Activated CD4-positive, alpha-beta T cell treated with anti-CD3 and anti-CD28 coated beads for 24 hours (primary cell): ENCODE measurements at places on chromosomes 13 and 19.

DNA sequence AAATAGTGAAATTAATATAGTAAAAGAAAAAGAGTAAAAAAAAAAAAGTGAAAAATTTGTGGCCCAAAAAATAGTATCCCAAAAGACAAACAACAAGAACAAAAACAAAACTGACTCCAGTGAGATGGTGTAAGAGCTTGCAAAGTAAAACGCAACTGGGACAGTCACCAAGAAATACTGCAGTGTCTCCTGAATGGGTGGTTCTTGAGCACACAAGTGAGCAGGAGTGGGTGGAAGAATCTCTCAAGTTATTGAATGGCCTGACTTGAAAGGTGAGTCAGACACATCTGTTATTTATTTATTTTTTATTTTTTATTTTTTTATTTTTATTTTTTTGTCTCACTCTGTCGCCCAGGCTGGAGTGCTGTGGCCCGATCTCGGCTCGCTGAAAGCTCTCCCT, 1.9 kb downstream of the ZNF493 start:
- DNase-seq = no peak

DNA sequence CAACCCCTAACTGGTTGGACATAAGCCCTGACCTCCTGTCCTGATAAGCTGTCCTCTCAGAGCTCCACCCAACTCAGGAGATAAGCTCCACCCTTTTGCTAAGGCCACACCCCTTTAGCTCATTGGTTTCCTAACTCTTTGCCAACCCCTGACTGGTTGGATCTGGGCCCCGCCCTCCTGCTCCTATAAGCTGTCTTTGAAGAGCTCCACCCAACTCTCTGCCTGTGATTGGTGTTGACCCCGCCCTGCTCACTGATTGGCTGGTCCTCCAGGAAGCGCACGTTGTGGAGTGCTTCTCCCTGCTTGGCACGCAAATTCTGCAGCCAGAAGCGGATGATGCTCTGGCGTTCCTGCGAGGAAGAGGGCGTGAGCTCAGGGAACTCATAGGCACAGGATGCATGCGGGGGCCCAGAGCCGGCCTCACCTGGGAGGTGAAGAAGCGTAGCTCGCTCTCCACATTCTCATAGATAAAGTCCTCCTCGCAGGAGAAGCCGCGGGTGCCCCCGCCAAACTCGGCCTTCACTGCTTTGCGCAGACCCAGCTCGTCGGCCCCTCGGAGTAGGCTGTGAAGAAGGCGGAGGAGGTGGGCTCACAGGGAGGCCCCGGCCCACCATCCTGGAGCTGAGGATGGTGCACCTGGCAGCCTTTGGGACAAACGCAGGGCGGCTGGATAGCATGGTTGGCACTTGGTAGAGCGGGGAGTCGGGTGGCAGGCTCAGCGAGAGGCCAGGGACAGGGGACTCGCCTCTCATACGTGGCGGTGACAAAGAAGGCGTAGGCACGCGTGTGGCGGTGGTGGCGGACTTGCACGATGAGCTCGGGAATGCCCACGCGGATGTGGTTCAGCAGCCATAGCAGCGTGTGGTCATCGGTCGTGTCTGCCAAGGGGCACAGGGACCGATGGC, 1.7 kb downstream of the ANO8 start:
- DNase-seq = no peak

DNA sequence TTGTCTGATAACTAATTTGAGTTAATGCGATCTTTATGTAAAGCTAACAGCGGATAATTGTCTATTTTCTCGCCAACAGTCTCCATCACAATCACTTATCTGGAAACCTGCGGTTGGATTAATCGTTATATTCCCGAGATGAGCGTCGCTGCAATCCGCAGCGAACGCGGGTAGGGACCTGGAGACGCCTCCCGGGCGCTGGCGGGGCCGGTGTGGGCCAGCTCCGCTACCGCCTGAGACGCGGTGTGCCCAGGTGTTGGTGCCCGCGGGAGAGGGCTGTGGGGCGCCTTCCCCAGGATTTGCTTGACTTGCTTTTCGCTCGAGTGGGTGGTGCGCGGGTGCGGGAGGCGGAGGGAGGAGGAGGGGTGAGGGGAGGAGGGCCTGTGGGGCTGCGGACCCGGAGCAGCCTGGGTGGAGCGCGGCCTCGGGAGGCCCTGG, 38.3 kb downstream of the SOX1 start:
- DNase-seq = no peak

DNA sequence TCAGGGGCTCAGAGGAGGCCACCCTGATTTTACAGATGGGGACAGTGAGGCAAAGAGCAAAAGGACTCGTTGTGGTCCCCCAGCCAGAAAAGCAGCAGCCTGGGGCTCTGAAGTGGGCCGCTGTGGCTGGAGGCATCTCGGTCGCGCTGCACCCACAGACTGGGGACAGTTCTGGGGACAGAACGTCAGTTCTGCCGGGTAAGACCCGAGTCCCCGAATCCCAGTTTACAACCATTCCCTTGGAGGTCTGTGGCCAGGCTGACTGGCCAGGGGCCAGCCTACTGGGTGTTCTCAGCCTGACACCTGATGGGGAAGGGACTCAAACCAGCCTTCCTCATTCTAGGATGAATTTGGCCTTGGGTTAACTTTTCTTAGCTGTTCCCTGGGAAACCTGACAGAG, 14.1 kb downstream of the SUGP1 start:
- no peak for DNase-seq

GRCh38 chr13:93818345-93818744, 591.7 kb downstream of the GPC6 start:
- no peak for DNase-seq

DNA sequence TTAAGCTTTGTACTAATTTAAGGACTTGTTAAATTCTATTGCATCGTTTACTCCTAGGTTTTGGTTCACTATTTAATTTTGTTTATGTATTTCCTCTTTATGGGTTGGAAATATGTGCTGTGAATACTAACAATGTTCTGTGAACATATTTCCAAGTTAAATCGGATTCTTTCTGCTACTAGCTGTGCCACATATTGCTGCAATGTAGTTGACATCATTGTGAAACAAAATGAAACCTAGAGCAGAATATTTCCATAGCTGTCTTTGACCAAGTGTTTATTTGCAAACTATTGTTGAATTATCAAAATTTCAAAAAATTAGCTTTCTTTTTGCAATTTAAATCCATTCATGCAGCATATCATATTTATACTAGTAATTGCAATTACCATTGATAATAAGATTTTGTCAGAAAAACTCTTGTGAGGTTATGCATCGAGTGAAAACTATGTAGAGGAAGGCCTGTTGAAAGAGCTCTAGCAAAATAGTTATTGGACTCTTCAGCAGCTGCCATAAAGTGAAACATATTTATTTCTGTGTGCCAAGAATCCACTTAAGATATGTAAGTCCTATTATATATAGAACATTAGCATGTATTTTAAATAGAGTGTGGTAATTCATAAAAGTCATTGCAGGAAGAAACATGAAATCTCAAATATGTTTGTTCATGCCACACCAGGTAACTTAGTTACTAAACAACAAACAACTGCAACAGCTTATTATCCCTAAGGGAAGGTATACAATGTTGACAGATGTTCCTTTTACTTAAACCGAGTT, 575.1 kb downstream of the SLITRK6 start:
- DNase-seq = no peak

GRCh38 chr13:35389535-35389934, 87.0 kb downstream of the MAB21L1 start:
- no peak for DNase-seq

DNA sequence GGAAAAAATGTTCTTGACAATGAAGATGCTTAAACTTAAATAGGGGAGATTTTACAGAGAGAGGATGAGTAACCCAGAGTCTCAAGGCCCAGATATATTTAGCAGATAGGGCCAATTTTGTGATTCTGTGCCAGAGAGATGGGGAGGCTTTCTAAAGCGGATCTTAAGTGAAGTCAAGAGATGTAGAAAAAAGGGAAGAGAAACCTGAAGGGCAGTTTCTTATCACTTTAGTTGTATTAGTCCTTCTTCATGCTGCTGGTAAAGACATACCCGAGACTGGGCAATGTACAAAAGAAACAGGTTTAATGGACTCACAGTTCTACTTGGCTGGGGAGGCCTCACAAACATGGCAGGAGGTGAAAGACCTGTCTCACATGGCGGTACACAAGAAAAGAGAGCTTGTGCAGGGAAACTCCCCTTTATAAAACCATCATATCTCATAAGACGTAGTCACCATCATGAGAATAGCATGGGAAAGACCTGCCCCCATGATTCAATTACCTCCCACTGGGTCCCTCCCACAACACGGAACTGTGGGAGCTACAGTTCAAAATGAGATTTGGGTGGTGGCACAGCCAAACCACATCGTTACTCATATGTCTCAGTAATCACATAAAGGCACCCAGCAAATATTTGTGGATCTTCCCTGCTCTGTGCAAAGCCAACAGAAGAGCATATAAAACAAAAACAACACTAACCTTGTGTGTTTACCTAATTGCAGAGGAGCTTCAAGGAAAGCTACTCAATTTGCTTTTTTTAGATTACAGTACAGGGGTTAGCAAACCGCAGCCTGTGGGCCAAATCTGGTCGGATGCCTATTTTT, 102.6 kb upstream of the MYCBP2 start:
- DNase-seq = peak; percentile 16

GRCh38 chr13:60431108-60431700, 34.2 kb downstream of the TDRD3 start:
- DNase-seq = peak; percentile 2
